ENCODE measurements at places on chromosomes 16 and 17.

DNA sequence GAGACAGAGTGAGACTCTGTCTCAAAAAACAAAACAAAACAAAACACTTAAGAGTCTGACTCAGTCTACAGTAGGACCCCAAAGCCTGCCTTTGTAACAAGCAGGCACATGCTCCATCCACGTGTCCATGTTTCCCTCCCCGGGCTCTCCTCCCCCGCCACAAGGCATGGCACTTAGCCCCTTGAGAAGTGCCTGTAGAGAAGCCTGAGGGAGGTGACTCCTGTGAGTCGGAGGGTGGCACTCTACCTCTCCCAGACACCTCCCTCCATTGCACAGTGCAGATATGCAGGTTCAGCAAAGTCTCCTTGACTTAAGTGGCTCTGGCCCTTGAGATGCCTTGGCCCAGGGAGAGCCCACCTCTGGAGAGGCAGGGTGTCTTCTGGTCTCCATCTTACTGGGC is 6.8 kb downstream of the FHOD1 start:
- no peak for DNase-seq

DNA sequence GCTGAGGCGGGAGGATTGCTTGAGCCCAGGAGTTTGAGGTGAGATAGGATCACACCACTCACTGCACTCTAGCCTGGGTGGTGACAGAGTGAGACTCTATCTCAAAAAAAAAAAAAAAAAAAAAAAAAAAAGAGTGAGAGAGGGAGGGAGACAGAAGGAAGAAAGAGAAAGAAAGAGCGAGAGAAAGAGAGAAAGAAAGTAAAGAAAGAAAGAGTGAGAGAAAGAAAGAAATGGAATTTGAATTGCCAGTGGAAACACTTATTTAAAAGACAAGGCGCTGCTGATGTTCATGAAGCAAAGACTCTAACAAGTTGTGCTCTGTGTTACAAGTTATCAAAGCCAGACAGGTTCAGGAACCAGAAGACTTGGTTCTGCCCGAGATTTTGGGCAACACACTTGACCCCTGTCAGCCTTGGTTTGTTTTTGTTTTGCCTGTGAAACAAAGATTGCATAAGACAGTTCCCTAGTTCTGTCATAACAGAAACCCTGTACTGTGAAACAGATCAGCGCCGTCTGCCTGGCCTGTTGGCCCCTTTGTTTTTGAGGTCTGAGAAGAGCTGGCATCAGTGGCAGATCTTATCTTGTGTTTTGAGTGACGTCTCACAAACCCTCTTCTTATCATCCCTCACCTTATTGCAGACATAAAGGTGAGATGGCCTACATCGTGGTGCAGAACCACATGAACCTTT is 55.4 kb upstream of the ENDOV start:
- no peak for DNase-seq

DNA sequence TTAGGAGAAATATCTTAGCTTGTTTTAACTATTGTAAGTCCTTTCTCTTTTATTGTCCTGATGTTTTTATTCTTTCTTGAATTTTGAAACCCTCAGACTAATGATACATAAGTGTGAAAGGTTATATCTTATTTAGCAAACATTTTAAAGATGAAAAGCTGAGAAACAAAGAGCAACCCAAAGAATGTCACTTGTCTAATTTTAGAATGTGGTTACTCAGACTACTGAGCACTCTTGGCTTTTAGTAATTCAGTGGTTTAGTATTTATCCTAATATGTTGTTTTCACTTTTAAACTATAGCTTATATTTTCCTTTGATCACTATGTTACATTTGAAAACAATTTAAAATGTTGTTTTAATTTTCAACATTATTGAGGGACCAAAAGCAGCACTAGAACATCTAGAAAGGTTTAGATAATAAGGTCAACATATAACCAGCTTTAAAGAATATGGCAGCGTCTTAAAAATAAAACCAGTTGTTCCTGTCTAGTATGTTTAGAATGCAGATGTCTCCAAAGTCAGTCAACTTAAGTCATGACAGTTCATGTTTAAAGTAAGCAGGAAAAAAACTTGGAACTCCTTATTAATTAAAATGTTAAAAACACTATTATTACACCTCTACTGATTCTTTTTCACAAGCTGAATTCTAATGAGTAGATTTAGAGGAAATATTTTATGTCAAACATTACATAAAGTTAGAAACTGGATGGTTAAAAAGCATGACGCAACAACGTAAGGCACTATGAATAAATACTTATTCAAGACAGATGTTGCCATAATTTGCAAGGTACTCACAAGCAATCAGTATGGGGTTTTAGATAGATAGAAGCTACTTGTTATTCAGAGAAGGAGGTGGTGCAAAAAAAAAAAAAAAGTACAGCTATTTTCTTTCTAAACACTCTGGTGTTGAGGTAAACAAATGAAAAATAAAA is 2.4 kb downstream of the MBTD1 start:
- DNase-seq: no peak

DNA sequence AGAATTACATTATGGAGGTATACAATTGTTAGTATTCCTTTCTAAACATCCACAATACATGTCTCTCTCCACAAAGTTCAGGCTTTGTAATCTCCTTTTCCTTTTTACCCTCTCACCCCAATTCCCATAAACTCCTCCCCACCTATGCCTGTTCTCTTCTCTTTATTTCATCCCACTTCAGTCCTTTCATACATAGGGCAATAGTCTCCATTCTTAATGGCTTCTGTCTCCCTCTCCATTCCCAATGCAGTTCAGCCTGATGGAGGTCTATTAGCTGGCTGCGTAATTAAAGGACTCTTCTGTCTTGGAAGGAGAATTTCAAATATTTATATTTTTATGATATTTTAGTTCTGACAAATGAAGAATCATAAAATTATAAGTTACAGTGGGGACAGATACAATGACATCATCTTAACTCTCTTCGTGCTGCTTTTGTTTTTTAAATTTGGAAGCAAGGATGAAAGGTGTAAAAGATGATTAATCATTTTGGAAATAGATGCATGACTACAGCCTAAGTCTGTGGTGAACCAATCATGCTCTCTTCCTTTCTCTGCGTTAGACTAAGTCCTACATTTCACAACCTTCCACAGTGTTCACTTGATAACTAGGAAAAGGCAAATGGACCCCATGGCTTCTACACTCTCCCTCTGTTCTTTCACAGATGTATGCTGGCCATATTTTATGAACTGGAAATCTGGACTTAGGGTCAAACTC is 11.2 kb upstream of the FAM20A start:
- DNase-seq: no peak

GRCh38 chr17:27457360-27457715 is 1.1 kb downstream of the KSR1 start:
- no peak for DNase-seq

DNA sequence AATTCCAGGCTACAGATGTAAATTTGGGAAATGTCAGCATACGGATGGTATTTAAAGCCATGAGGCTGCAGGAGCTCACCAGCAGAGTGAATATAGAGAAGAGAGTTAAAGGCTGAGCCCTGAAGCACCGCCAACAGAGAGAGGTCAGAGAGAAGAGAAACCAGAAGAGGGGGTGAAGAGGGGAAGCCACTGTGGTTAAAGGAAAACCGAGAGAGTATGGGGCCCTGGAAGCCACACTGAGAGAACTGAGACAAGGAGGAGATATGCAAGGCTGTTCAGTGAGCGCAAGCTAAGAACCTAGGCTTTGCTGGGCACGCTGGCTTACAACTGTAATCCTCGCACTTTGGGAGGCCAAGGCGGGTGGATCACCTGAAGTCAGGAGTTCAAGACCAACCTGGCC is 24.6 kb downstream of the COPRS start:
- no peak for DNase-seq

DNA sequence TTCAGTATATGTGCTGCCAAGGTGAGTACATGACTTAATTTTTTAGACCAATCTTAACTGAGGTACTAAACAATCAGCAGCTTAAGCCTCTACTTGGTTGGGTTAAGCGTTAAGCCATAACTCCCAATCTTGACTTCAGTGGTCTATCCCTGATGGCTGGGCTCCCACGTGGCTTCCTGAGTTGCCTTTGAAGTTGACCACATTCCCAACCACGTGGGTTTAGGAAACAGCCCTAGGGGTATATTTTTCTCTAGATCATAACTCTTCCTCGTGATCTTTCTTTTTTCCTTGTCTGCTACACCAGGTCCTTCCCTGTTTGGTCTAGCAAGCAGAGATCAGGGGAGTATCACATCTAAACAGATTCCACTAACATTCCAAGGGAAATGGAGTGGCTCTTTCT is 20.1 kb upstream of the PIRT start:
- DNase-seq: no peak

GRCh38 chr17:6435051-6435450 is at the start of gene AIPL1:
Gene AIPL1 (minus strand): TSS chr17:6435121. CDS start chr17:6435104, 17 bp downstream.
- no peak for DNase-seq

DNA sequence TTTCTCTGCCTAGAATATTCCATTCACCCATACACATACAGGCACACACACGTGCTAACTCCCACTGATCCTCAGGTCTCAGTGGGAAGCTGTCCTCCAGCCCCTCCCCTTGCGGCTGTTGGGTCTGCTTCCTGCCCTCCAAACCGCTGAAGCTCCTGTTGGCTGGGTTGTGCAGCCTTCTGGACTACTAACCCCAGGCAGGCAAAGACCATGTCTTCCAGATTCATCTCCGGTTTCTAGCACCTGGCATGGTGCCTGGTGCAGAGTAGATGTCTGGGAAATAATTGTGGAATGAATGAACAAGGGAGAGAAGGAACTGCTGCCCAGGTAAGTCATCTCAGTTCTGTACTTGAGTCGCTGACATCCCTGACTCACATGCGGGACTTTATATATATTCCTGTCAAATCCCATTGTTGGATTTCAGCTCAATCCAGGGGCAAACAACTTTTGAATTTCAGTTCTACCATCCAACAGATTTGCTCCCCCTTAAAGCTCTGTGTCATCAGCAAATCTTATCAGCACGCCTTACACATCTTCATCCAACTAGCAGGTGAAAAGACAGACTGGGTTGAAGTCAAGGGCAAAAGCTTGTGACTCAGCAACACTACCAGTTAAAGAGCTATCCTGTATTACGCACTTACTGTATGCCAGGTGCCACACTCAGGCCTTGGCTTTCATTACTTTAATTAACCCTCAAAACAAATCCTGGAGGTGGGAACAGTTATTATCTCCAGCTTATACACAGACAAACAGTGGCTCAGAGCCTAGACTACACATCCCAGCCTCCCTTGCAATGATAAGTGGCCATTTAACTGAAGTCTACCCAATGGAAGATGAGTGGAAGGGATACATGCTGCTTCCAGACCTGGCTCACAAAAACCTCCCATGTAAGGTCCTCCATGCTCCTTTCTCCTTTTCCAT is 51.1 kb downstream of the SRCIN1 start:
- DNase-seq: no peak

DNA sequence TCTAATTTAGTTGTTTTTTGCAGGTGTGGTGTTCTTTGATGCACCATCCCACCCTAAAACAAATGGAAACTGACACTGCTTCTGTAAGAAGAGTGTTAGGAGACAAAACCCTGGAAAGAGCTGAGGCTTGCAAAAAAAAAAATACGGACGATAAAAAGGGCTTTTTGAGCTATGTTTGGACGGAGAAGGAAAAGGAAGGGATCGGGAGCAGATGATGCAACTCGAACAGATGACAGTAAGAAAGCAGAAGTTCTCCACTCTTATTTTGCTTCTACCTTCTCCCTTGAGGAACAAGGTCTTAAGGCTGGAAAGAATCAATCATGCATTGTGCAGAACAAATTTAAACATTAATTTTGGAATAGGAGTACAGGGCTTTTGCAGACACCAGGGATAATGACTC is 136.7 kb downstream of the MAF start:
- DNase-seq: no peak

- DNase-seq: no peak
These were observed 10.3 kb upstream of the RPL38 start for GRCh38 chr17:74192950-74193781.

DNA sequence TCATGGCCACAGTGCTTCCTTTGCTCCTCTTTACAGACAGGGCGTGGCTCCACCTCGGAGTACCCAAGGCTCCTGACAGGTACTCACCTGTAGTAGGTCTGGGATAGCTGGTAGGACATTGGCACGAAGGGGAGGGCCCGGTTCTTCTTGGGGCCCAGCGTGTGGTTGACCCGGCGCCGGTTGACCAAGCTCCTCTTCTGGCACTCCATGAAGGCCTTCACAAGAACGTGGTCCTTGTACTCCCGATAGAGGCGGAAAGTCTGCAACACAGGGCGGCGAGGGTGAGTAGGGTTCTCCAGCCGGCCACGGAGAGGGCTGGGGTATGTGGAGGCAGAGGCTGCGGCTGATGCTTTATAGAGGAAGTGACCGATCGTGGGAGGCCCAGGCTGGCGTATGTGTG is 69.7 kb downstream of the IL21R start:
- no peak for DNase-seq

GRCh38 chr17:62611292-62611691 is 16.2 kb upstream of the MRC2 start:
- DNase-seq: no peak

DNA sequence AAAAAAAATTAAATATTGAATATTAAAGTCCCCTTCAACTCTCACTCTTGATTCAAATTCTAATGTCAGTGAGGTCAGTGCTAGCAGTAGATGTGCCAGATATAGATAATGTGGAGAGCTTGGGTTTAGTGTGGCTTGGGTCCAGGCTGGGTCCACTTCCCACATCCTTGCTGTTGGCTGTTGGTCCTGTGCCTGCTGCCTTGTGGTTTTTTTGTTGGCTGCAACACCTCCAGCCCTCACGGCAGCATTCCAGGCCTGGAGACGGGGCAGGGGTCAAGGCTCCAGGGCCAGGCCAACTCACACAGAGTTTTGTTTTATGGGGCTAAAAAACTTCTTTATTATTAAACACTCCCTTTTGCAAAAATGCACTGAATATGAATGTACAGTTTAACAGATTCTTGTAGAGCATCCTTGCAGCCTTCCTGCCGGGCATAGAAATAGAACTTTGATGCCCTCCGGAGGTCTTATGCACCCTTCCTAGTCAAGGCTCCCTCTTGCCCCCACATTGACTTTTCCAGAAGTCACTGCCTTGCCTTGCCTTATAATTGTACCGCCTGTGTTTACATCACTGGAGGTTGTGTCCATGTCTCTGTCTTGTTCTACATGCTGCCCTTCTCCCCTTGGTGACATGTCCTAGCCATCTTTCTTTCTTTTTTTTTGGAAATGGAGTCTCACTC is 25.5 kb upstream of the MYO15B start:
- no peak for DNase-seq

- DNase-seq: no peak
These were observed 2.0 kb upstream of the TOP2A start for GRCh38 chr17:40419559-40420331.

DNA sequence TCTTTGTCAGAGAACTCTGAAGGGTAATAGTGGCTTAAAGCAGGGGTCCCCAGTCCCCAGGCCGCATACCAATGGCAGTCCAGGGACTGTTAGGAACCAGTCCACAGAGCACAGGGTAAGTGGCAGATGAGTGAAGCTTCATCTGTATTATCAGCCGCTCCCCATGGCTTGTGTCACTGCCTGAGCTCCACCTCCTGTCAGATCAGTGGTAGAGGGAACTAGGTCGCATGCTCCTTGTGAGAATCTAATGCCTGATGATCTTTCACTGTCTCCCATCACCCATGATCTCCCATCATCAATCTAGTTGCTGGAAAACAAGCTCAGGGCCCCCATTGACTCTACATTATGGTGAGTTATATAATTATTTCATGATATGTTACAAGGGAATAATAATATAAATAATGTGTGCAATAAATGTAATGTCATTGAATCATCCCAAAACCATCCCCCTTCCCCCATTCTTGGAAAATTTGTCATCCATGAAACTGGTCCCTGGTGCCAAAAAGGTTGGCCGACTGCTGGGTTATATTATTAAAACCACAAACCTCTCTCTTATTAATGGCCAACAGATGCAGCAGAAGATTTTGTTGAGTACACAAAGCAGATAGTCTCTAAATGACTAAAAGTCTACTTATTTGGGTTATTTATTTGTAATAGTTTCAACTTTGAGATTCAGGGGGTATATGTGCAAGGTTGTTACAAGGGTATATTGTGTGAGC is 782.7 kb downstream of the CDH11 start:
- no peak for DNase-seq

GRCh38 chr17:16262201-16262600 is 45.2 kb downstream of the PIGL start:
- no peak for DNase-seq
